Stimulated activated CD4-positive, alpha-beta T cell treated with anti-CD3 and anti-CD28 coated beads, Interleukin-1b, Interleukin-23, amount 100 ng/mL, for 4 hours (primary cell): ENCODE measurements at places on chromosomes 5 and 9.
A peak's percentile ranks its signal among the peaks of the same experiment; 100 is the strongest.

- no peak for DNase-seq
Measured at GRCh38 chr5:150108711-150109514, 22.6 kb upstream of the CSF1R start.

DNA sequence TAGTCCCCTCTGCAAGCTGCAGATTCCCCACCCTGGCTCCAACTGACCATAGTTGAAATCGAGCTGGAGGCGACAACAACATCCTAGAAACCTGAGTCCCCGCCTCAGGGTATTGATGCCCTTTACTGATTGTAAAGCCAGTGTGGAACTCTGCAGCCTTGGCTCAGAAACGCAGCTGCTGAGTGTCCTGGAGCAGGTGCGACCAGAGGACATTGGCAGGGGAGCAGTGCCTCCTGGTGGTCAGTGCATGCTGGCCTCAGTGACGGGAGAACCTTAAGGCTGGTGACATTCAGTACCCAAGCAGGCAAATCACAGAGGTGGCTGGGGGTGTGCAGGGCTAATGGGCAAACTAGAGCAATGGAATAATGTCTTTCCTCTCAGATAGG is 20.4 kb upstream of the ZNF354B start:
- peak; percentile 21 for DNase-seq

DNA sequence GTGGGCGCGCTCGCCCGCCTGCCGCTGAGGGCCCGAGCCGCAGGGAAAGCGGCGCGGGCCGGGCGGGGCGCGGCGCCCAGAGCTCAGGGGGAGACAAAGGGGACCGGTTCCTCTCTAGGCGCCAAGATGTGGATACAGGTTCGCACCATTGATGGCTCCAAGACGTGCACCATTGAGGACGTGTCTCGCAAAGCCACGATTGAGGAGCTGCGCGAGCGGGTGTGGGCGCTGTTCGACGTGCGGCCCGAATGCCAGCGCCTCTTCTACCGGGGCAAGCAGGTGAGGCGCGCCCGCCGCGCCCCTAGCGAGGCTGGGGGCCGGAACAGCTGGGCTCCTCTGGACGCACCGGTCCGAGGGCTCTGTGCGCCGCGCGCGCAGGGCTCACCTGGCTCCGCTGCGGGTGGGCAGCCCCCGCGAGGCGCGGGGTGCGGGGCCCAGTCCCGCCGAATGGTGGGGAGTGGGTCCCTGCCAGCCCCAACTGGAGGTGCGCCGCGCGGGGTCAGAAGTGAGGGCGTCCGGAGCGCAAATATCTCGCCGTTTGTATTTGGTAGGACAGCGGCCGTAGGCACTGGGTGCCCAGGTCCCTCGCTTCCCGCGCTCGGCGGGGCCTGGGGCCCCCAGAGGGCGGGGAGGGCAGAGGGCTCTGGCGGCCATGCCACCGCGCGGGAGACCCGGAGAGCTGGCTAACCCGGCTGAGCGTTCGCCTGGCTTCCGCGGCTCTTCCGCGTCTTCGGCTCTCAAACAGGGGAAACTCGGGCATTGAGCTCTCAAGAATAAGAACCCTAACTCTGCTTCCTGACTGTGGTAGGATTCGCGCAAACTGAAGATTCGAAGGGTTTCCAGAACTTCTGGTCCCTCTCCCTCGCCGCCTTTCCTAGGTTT is 607 bp downstream of the UHRF2 start:
- DNase-seq: peak; percentile 8

DNA sequence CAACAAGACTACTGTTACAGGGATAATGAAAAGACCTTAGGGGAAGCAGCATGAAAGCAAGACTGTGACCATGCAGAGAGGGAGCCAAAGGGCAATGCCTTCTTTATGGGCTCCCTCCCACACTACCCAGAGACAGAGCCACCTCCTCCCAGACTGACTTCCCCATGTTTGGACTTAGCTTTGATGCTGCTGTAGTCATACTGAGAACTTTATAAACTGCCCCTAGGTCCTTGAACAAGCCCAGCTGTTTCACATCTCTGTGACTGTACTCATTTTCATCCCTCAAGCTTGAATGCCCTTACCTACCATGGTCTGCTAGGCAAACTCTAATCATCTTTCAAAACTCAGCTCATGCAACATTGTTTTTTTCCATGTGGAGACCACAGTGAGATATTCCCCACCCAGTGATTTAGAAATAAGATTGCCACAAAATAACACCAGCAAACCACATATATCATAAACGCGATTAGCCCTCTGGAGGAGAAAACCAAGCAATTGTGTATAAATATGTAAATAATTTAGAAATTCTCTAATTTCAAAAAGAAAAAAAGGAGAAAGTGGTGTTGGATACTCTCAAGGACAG is 23.4 kb upstream of the FAM169A start:
- no peak for DNase-seq

DNA sequence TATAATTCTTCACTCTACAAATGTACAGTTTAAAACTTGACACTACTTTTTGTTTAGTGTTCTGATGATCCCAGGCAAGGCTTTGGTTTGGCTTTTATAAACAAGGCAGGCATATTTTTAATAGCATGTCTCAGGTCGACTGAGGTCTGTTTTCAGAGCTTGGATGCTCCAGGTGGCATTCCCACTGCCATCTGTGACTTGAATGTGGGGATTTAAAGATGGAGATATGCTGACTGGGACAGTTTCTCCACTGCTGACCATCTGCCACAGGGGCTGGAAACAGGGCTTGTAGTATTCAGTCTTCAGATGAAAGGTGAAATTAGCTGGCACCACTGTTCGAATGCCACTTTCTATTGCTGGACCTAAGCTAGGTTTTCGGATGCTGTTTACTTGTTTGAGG is 1266.2 kb upstream of the CDH18 start:
- no peak for DNase-seq

- no peak for DNase-seq
Measured at GRCh38 chr9:127185181-127185580, 62.7 kb upstream of the ANGPTL2 start.

GRCh38 chr9:125485471-125486151 is 221.4 kb downstream of the MAPKAP1 start:
- DNase-seq: no peak

DNA sequence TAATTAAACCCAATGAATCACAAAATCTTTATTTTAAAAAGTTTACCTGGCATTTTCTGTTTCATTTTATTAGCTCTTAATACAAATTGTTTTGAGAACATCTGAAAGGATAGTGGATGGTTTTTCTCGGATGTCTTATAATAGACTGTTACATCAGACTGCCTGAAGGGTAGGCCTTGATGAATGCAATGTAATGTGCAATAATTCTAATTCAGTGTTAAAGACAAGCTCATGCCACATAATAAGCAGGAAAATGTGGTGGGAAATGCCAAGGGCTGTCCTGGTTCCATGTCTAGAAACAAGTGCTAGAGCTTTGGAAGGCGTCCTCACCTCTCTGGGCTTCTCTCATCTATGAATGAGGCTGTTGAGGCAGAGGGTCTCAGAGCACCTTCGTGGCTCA is 148.1 kb downstream of the DEPDC1B start:
- DNase-seq: no peak

- DNase-seq: no peak
Measured at GRCh38 chr5:167489202-167489601, 802.2 kb upstream of the WWC1 start.

- no peak for DNase-seq
Measured at GRCh38 chr9:14220256-14220655, 93.7 kb downstream of the NFIB start.

DNA sequence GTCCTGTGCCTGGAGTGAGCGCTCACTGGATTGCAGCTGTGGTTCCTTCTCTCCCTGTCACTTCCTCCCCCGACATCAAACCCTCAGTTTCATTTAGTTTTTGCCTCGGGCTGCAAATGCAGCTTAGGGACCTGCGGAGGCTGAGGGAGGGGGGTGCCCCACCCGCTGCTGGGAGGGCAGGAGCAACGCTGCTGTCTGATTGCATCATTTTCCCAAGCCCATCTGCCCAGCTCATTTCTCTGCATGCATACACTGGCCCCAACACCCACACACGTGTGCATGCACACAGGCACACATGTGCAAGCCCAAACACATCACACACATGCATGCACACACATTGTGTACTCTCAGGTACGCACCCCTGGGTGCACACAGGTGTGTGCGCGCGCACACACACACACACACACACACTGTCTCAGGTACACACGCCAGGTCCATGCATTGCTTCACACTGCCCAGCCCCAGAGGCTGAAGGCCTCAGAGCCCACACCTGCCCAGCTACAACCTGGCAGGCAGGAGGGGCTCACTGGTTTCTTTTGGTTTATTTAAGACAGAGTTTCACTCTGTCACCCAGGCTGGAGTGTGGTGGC is 3.4 kb downstream of the ASS1 start:
- no peak for DNase-seq

GRCh38 chr5:143558048-143558447 is 154.6 kb upstream of the NR3C1 start:
- no peak for DNase-seq

GRCh38 chr5:10489810-10490426 is 48.2 kb downstream of the ROPN1L start:
- DNase-seq: no peak
